ENCODE measurements at places on chromosomes 2 and 18.

DNA sequence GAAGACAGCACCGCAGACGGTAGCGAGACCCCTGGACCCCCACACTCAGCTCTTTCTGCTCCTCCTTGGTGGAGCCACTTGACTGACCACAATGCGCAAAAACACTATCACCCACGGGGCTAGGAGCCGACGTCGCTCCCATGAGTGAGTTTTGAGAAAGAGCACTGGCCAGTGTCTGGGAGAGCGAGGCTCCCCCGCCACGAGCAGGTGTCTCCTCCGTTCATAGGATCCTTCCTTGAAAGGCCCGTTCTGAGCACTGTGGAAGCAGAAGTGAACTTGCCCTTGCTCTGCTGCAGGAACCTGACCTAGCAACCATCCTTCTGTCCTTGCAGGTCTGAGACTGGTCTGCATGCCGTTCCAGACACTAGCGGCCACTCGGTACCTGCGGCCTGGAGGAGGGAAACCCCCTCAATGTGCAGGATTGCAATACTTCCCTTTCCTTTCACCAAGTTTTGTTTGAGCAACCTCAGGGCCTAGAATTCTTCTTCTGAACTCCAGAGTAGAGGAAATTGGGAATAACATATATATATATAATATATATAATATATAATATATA lies 12.9 kb upstream of the ZNF516 start:
- no peak for DNase-seq

DNA sequence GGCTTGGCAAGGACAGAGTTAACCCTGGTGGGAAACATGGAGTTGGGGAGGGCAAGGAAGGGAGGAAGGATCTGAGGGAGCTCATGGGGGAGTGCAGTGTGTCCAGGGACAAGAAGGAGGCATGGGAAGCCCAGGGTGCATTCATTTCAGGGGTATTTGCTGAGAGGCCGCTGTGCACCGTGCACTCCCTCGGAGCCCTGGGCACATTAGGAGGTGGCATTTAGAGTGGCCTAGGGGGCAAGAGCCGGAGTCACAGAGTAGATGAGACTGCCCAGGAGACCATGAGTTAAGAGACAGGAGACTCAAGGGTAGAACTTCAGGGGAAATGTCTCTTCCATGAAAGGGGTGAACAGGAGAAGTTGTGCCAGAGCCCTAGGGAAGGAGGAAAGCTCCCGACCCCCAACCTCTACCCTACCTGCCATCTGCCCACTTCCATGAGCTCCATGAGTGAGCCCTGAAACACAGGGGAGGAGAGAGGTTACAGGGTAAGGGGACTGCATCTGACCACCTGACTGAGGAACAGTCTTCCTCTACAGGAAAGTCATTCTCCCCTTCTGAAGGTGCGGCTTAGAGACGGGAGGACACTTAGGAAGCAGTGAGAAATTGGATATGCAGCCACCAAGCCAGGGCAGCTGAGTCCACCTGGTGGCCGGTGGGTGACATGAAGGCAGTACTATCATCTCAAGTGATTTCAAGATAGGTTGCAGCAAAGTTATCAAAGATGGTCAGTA lies 58.5 kb upstream of the COPS8 start:
- DNase-seq = peak; percentile 83

GRCh38 chr2:220101980-220102379 lies 474.6 kb downstream of the SLC4A3 start:
- no peak for DNase-seq

DNA sequence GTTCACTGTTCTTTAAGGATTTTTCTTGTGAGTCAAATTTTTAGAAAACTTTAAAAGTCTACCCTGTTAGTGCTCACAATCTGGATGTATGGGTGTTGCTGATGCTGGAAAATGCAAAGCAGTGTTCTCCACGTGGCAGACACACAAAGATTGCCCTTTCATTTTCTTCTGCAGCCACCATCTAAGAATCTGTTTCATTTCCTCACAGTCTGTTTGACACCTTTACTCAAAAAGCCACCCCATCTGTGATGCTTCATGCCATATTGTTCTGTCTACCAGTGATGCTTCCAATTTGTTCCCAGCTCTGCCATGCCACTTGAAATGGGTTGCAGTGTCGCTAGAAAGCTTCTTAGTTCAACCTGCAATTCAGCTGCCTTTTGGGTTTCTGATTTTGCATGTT lies 464.2 kb upstream of the UBE2E3 start:
- no peak for DNase-seq

DNA sequence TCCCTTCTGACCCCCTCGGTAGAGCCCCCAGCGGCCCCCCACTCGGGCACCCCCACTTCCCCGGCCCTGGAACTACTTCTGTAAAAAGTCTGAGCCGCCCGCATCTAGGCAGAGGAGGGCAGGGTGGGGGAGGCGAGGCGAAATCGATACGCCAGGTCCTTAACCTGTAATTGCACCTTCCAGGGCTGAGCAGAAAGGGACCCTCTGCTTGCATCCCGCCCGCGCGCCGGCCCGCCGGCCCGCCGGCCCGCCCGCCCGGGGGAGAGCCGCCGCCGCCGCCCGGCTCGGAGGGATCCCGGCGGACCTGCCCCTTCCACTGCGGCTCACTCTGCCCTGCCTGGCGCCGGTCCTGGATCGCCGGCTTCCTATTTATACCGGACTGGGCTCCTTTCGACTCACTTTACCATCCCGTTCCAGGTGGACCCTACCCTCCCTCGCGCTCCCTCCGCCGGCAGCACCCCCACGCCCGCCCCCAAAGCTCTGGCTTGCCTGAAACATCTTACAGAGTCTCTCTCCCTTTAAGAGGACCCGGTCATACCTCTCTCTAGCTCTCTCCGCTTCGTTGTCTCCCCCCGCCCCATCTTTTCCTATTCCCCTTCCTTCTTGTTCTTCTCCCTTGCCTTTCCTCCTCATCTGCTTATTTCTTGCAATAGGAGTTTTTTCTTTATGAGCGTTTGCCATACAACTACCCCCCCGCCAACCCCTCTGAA lies 797 bp downstream of the KLHL14 start:
- no peak for DNase-seq

Measured in fibroblast of upper back skin (primary cell).